NCI-H1436 treated with DMSO at 0.1 percent for 48 hours (cell line): ENCODE measurements at places on chromosomes 11 and 22.

DNA sequence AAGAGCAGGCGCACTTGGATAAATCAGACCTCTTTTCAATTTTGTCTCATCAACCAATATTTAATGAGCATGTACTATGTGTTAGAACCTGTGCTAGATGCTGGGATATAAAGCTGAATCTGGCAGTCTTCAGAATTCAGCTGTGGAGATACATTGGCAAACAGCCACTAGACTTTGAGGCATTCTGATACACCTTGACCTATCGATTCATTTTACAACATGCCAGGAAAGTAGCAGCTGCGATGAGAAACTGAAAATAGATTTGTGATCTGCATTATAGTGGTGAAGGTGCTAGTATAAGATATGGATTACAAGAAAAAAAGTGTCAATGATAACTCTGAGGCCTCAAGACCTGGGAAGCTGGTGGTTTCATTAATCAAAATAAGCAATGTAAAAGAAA, 1338.1 kb upstream of the TENM4 start:
- DNase-seq: no peak

DNA sequence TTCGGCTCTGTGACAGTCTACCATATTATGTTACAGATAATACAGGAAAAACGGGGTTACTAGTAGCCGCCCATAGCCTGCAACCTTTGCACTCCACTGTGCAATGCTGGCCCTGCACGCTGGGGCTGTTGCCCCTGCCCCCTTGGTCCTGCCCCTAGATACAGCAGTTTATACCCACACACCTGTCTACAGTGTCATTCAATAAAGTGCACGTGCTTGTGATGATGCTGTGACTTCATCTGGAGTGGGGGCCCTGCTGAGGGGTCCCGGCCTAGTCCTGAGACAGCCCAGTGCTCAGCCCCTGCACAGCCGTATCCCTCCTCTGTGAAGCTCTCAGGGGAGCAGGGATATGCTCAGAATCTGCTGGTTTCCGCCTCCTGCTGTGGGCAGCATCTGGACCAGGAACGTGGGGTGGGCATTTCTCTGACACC, 1.2 kb downstream of the IFITM1 start:
- DNase-seq: no peak

GRCh38 chr22:33440756-33441155, 382.6 kb upstream of the SYN3 start:
- DNase-seq: no peak

DNA sequence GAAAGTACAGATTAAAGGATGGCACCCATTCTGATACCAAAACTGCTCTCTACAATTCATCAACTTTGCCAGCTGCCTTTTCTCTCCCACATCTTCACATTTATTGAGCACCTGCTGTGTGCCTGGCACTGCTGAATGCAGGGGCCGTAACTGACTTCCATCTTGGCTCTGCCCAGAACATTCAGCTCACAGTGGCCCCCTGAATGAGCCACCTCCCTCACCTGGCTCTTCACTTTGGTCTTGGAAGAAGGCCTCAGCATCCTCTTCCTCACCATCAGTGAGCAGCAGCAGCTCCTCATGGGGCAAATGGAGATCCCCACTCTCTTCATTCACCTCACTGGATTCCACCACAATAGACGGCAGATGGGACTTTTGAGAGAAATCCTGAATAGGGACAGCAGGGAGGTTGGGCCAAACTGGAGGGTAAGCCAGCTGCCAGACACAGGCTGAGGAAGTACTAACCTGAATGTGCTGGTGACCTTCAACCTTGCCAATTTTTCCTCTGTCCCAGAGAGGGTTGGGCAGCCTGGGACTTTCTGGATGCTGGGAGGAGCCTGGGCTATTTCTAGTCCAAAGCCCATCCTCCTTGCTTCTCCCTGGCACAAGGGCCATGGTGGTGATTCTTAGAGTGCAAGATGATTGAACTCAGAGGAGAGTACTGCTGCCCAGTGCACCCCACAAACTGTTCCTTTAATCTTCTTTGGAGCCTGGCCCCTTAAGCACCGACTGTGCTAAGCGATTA, 1.9 kb upstream of the UQCC3 start:
- DNase-seq: no peak

DNA sequence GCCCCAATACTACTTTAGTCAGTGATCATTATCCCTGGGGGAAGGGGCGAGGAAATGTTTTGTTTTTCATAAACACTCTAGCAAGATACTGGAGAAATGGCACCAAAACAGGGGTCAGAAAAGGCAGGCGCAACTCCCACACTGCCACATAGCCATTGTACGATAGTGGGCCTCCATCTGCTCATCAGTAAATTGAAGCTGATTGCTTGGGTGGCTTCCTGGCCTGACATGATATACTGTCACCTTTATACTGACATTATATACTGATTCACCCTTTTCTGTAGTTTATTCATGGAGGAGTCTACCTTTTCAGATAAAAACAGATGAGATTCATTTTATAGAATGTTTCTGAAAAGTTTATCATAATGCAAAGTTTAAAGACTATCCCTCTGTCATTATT, 51.6 kb upstream of the CCDC34 start:
- DNase-seq: no peak

DNA sequence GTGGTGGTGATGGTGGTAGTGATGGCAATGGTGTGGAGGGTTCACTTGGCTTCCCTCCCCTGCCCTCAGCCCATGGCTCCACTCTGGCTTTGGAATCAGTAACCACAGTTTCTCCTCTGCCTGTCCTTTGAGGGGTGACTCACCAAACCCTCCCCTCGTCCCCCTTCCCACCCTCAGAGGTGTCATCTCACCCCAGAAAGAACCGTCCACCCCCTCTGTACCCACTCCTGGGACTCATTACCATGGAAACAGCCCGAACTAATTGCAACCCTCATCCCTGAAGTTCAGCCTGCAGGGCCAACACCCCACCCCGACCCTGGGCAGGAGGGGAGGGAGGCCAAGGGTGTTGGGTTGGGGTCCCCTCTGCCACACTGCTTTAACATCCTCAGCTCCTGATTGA, 26.6 kb downstream of the PHLDB1 start:
- DNase-seq: no peak

DNA sequence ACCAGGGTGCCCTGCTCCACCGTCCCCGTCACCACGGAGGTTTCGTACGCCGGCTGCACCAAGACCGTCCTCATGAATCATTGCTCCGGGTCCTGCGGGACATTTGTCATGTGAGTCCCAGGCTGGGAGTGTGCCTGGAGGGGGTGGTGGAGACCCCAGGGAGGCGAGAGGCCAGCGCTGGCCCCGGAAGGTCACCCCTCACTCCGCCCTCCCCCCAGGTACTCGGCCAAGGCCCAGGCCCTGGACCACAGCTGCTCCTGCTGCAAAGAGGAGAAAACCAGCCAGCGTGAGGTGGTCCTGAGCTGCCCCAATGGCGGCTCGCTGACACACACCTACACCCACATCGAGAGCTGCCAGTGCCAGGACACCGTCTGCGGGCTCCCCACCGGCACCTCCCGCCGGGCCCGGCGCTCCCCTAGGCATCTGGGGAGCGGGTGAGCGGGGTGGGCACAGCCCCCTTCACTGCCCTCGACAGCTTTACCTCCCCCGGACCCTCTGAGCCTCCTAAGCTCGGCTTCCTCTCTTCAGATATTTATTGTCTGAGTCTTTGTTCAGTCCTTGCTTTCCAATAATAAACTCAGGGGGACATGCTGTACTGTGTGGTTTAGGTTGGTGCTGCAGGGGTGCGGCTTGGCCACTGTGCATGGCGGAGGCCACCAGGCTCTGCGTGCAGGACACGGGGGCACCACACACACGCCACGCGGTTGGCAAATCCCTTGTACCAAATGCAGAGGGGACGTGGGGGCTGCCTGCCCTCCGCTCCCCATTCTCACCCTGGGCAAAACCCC, 35.4 kb downstream of the MUC2 start:
- DNase-seq: no peak

GRCh38 chr22:37419370-37419968, 7.8 kb downstream of the ELFN2 start:
- DNase-seq: no peak

DNA sequence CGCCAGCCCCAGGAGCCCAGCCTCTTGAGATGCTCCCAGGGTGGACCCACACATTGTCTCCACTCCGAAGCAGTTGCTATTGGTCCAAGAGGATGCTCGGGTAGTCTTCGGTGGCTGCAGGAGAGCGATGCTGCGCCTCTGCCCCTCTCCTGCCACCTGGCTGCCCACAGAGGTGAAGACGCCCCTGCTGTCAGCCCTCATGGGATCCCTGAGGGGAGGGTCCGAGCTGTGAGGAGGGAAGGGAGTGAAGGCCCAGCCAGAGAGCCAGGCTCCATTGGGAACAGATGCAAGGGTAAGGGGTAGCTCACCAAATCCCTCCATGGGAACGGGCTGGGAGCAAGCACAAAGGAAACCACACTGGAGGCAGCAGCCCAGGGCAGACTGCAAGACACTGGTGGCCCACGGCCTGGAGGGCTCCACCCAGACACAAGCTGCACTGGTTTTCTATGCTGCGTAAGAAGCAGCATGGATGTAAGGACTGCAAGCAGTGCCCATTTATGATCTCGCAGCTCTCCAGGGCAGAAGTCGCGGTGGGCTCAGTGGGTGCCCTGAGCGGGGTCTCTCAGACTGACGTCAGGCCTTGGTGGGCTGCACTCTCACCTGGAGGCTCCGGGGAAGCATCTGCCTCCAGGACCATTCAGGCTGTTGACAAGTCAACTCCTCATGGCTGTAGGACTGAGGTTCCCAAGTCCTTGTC, 15.7 kb downstream of the TSPAN32 start:
- no peak for DNase-seq

- DNase-seq: no peak
Observed at GRCh38 chr11:78033040-78033439, 10.0 kb upstream of the KCTD14 start.

DNA sequence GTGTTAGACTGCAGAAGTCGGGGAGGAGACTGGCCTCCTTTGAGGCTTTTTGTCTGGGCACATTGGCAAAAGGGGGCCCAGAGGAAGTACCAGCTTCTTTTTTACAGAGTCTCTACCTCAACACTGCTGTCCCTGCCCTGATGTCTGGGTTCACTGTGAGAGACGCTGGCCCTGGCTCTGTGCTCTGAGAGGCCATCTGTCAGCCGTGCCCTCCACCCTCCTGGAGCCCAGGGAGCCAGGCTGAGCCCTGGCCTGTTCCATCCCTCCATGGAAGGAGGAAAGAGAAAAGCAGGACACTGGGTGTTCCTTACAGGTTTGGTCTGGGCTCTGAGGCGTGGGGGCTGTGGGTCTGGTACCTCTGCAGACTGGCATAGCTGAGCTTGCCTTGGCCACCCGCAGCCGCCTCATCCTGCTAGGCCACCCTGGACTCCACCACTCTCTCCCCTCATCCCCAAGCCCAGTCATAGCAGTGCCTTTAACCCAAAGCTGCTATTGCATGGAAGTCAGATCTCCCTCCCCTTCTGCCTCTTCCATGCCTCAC, 105.5 kb upstream of the PARVA start:
- DNase-seq: no peak

GRCh38 chr11:69391192-69392103, 90.0 kb upstream of the LINC01488 start:
- no peak for DNase-seq

GRCh38 chr11:32034149-32034548, 56.7 kb upstream of the RCN1 start:
- DNase-seq: no peak

DNA sequence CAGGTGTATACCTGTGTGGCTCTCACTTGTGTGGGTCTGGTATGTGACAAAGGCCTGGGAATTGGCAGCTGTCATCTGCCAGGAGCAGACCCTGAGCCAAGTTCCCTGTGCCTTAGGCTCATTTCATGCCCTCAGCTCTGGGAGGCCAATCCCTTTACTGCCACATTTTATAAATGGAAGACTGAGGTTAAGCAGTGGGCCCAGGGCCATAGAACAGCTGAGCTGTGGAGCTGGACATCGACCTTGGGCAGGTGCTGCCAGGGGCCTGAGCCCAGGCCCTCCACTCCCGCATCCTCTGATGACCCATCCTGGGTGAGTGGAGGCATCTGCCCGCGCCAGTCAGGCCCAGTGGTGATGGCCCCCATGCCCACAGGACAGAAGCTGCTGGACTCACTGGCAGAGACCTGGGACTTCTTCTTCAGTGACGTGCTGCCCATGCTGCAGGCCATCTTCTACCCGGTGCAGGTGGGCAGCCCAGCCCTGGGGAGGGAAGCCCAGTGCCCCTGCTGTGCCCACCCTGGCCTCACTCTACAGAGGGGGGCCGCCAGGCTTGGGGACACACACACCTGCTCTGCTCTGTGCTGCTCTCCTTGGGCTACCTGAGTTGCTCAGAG, 20.9 kb upstream of the ARHGAP8 start:
- DNase-seq: no peak

- DNase-seq: no peak
Observed at GRCh38 chr11:60360621-60361020, 17.7 kb upstream of the MS4A7 start.

DNA sequence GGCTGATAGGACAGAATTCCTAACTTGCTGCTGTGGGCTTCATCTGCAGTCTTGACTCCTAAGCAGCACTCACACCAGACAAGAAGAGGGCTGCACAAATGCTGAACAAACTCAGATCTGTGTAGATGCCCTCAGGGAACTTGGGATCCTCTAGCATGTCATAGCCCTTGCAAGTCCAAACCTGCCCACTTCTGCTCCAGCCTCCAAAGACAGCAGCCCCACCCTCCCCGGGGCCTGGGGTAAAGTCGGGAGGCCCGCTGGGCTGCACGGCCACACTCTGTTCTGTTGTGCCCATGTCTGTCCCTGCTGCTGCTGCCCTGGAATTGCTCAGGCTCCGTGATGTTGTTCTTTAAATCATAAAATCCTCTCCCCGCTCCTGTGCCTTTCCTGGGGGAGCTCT, 28.3 kb downstream of the DRD2 start:
- DNase-seq: no peak

DNA sequence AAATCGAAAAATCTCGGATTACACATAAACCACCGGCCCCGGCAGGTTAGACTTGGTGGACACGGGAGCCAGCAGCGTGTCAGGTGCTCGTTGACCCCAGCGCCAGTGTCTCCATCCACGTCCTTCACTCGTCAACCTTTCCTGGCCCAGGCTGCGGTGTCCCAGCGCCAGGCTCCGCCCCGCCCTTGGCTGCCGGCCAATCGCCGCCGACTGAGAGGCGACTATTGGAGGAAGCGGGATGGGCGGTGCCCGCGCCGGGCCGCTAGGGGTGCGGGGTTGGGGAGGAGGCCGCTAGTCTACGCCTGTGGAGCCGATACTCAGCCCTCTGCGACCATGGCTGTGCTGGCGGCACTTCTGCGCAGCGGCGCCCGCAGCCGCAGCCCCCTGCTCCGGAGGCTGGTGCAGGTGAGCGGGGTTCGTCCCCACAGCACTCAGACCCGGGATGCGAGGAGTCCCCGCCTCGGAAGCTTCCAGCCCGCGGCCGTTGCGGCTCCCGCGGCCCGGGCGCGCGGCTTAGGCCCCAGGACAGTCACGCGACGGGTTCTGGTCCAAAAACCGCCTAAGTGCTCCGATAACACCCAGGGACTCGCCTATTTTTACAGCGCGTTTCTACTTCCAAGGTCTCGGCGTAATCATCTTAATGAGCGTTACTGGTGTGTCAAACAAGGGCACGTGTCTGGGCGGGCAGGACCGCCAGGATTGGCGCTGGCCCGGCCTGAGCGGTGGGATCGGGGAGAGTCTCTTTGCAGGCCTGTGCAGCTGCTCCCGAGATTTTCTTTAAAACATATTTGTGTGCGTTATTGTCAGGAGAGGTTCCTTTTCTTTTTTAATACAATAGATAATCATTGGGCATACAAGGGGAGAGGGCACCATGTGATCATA, at the start of gene ACAT1:
TSS of gene ACAT1 (plus strand) at position 294 of the 882 bp plus-strand sequence. CDS start at position 334, 40 bp downstream.
- peak; percentile 60 for DNase-seq

- no peak for DNase-seq
Observed at GRCh38 chr22:29359469-29359868, 28.9 kb downstream of the AP1B1 start.
